ENCODE measurements at places on chromosomes 4 and X.

DNA sequence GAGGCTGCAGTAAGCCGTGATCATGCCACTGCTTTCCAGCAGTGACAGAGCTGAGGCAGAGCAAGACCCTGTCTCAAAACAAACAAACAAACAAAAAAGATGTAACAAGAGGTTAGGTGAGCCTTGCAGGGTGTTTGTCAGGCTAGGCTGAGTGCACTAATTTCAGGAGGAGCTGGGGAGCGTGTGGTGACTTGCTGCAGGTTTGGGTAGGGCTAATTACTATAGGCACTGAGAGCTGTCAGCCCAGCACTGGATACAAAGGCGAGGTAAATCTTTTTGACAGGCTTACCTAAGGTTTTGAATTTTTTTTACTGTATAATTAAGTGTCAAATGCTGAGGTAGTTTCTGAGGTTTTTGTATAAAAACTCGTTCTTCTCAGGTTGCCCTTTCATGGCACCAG is 29.8 kb upstream of the SH3D19 start:
- DNase-seq = no peak

DNA sequence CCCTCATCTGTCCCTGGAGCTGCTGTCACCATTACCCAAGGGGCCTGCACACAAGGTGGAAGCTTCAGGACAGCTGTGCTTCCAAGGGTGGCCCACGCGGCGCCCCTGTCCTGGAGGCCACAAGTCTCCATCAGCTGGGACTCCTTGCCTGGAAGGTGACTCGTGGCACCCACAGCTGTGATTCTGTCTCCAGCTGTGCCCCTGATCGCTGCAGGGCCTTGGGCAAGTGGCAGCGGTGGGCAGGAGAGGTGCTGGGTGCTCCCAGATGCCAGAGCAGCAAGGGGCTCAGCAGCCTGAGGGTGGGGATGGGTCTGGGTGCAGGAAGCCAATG is 9.0 kb upstream of the DUSP9 start:
- DNase-seq = no peak

GRCh38 chr4:100366213-100366612 is 151.6 kb downstream of the EMCN start:
- no peak for DNase-seq

DNA sequence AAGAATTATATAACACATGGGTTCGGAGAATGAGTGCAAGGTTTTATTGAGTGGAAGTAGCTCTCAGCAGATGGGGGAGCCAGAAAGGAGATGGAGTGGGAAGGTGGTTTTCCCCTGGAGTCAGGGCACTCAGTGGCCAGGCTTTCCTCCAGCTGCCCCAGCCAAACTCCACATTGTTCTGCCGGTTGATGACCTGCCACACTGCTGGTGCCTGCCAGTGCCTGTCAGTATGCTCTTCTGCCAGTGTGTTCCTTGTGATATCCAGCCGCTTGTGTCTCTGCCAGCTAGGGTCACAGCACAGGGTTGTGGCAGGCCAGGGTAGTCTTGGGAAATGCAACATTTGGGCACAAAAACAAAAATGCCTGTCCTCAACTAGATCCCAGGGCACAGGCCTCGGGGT is 604.8 kb upstream of the TECRL start:
- DNase-seq = no peak

DNA sequence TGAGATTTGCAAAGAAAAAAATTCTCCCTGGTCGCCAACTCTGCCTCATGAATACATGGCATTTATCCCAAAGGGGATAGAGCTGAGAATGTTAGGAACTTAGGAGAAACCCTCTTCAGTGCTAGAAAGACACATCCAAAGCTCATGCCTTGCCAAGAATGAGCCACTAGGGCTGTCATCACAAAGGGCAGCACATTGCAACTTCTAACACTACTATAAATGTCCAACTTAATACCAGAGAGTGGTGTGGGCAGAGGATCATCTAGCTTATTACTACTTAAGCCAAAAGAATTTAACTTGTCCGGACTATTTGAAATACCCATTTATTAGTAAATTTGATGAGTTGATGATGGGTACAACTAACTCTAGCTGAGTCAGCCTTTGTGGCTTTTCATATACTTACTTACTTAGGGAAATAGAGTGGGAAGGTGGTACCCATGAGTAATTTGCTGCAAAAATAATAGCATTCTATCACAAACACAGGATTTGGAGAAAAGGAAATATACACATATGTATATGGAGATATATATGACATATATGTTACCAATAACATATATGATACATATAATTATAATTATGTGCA is 66.3 kb upstream of the GAB1 start:
- no peak for DNase-seq

Data from stimulated activated CD4-positive, alpha-beta T cell treated with anti-CD3 and anti-CD28 coated beads, Interleukin-2, amount 100 ng/mL, for 24 hours (primary cell).